ENCODE measurements at places on chromosomes 3 and 15.

- peak; percentile 38 for DNase-seq
Observed at GRCh38 chr15:44712346-44713005, 1.2 kb downstream of the B2M start.

DNA sequence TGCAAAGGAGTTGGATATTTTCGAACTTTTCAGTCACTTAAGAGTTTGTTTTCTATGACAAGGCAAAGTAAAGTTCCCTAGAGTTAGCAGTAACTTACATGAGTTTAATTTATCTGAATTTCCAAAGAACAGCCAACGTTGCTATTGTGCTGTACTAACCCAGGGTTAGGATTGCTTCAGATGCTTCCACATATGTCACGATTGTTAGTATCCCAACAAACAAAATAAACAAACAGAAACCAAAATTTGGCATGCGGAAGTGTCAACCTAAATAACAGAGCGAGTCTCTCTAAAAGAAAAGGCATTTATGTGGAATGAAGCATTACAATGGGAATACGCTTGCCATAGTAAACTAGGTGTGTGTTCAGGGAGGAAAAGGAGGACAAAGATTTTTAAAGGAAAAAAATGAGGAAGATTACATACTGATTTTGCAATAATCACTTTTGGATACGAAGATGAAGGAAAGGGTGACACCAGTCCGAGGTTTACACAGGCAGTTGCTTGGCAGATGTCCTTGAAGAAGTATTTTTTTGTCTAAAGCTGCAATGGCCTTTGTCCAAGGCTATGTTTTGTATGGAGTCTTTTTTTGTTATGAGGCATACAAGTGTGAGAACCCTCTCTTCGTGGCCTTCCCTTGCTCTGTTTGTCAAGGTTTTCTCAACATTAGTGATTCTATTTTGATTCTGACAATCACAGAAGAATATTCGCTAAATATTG is 267.9 kb downstream of the GABRG3 start:
- DNase-seq, result no peak

GRCh38 chr3:178520451-178520850 is 15.8 kb upstream of the KCNMB2 start:
- no peak for DNase-seq

- no peak for DNase-seq
Observed at GRCh38 chr3:125003859-125004595, 51.8 kb downstream of the HEG1 start.

- DNase-seq, result no peak
Observed at GRCh38 chr3:21794291-21794690, 43.3 kb upstream of the ZNF385D start.

DNA sequence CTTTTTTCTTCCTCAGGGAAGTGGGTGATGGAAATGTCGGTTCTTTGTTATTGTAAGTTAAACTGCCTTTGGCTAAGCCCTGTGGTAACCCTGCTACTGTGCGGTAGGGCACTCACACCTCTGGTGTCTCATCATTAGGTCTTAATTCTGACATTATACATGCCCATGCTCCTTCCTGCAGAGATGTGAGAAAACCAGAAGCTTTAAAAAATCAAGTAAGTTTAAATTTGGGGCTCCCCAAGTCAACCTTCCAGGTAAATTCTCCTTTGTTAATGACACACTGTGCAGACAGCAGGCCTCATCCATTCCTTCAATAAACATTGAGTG is 155.8 kb downstream of the FAM43A start:
- DNase-seq, result no peak

- DNase-seq, result no peak
Observed at GRCh38 chr15:98881526-98882520, 125.8 kb downstream of the PGPEP1L start.

DNA sequence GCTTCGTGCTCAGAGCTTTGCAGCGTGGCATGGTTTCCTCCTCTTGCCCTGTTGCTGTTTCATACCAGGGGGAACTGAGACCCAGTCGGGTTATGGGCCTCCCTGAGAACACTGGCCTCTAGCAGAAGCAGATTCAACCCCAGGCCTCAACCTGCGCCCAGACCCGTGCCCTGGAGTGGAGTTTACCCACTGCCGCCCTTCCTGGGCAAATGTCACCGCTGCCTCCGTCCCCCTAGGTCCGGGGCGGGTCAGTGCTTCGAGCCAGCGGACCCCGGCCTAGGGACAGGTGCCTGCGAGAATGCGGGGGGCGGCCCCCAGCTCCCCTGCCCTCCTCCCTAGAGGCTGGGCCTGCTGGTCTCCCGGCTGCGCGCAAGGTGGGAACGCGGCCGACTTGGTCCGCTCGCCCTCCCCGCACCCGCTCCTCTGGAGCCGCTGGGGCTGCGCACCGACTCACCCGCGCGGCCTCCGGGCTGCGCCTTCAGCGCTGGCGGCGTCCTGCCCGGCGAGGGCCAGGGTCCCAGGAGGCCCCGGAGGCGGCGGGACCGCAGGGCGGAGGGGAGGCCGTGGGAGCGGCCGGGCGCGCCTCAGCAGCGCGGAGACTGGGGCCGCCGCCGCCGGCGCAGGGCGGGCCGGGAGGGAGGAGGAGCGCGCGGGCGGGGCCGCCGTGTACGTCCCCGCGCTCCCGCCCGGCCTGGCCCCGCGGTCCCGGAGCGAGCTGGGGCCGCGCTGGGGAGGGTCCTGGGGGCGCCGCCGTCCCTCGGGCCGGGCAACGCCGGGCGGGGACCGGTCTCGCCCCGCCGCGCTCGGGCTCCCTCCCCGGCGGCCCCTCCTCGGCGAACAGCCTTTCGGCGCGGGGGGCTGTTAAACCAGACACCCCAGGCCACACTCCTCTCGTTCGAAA is at the start of gene PIGZ:
Gene PIGZ (minus strand): TSS at position 601 of the 901 bp plus-strand sequence. CDS start 16,802 bp downstream, outside the sequence.
- peak; percentile 29 for DNase-seq

DNA sequence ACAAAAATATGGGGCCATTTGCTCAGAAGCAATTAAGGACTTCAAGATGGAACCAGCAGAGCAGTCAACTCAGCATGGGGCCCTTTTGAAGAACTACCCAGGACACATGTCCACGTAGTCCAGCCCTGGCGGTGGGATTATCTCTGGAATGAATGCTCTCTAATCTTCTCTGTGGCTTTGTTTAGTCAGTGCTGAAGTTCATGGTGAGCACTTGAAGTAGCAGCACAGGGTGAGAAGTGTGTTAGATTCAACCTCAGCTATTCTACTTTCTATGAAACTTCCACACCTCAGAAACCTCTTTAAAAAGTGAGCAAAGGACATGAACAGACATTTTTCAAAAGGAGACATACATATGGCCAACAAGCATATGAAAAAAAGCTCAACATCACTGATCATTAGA is 74.4 kb downstream of the THRB start:
- no peak for DNase-seq

GRCh38 chr3:122857019-122857418 is 62.1 kb downstream of the SLC49A4 start:
- no peak for DNase-seq

- DNase-seq, result no peak
Observed at GRCh38 chr15:90401495-90401894, 13.5 kb downstream of the IQGAP1 start.

DNA sequence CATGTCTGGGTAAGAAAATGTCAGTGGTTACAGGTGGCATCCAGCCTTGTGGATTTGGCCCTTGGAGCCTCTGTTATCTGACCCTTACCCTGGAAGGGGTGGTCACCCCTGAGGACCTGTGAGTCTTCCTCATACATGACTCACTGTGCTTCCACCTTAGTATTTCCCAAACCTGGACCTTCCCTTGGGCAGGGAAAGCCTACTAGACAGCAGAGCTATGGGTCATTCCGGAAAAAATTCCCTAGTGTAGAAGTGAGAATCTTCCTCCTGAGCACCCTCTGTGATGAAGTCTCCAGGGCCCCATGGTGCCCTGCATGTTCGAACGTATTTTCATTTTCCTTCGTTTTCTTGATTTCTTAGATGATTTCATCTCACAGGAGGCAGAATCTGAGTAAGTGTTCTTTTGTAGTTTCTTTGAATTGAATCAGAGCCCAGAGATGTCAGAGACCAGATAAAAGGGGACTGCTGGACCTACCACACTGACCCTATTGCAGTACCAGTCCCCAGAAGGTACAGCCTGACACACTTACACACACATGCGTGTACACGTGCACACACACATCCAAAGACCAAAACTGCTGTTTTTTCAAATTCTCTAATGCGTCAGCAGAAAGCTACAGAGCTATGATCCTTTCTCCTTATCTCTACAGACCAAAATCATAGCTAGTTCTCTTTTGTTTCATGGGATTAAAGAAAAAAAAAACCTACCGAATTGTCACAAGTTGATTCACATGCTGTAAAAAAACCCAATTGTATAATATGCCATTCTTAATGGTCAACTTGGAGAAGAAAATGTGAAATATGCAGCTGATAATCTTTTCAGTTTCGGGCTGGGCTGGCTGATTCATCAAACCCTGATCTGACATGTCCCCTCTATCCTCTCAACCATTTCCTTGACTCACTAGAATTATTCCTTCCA is 50.5 kb upstream of the ARHGEF3 start:
- no peak for DNase-seq

Measured in hippocampal formation (tissue), 2 donors.